NCI-H146 (cell line): ENCODE measurements at places on chromosomes 5 and 9.

- no peak for DNase-seq
These were observed 47.5 kb downstream of the UBE2QL1 start for GRCh38 chr5:6496207-6496584.

DNA sequence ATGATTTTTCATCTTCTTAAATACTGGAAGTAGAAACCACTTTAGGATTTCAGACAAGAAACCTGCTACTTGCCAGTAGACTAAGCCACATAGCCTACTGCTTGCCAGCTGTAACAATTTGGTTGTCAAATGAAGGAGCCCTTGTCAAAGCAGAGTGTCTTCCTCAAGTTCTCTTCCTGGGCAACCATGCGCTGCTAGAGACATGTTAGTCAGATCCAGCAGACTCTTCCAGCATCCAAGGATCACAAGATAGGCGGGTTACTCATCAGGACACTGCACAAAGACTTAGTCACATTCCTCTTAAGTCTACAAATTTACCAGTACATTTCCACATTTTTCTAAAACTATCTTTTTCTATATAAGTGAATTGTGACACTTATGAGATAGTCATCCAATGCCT is 24.4 kb downstream of the SKIC3 start:
- no peak for DNase-seq

- DNase-seq, result no peak
These were observed 107.5 kb downstream of the NDFIP1 start for GRCh38 chr5:142215915-142216681.

DNA sequence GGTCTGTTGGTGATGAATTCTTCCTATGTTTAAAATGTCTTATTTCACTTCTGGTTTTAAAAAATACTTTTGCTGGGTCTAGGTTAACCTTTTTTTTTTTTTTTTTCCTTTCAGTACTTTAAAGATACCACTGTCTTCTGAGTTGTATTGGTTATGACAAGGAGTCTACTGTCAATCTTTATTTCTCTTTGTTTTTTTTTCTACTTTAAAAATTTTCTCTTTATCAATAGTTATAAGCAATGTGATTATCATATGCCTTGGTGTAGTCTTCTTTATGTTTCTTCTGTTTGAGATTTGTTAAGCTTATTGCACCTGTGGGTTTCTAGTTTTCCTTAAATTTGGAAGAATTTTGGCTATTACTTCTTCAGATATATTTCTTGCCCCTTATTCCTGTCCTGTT is 125.6 kb upstream of the SPRY4 start:
- DNase-seq, result no peak
